ENCODE measurements at places on chromosomes 7 and 10.

GRCh38 chr7:50206453-50207250 is 97.9 kb upstream of the IKZF1 start:
- DNase-seq: peak; percentile 54

GRCh38 chr10:124733571-124734245 is 10.5 kb downstream of the FAM53B start:
- no peak for DNase-seq

- DNase-seq: no peak
Measured at GRCh38 chr7:134376693-134377092, 60.0 kb upstream of the SLC35B4 start.

DNA sequence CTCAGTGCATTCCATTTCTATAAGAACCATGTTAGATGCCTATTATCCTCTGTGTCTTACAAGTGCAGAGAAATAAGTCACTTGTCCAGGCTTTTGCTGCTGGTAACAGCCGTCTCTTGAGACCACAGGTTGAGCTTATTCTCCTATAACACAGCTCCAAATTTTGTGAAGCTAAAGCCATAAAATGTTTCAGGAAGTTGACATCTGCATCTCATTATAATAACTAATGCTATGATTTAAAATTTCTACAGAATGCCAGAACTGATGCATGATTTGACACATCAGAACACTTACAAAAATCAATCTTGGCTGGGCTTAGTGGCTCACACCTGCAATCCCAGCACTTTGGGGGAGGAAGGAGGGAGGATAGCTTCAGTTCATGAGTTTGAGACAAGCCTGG is 986.9 kb downstream of the TYW1 start:
- DNase-seq: no peak

- no peak for DNase-seq
Measured at GRCh38 chr10:30987463-30987862, 44.2 kb downstream of the ZNF438 start.

- DNase-seq: no peak
Measured at GRCh38 chr10:127952575-127952869, 45.6 kb downstream of the PTPRE start.

GRCh38 chr10:84392181-84392580 is 63.8 kb downstream of the CCSER2 start:
- no peak for DNase-seq

GRCh38 chr7:75962607-75963380 is 31.6 kb downstream of the TMEM120A start:
- no peak for DNase-seq

- no peak for DNase-seq
Measured at GRCh38 chr7:94045581-94045980, 41.4 kb upstream of the BET1 start.

DNA sequence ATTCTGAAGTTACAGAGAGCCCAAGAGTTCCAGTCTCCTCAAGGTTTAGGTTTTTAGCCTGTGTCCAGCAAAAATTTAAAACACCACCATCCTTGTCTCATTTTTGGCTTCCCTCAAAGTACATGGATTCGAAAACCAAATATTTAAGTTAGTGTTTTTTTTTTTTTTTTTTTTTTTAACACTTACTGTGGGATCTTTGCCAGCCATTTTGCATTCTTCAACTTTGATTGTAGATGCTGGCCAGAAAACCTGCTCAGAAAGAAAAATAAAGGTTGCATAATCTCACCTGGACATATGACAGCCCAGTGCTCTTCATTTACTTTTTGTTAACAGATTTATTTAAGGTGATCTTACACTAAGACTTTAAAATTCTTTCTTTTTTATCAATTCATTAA is 91.6 kb downstream of the SEMA3C start:
- no peak for DNase-seq

DNA sequence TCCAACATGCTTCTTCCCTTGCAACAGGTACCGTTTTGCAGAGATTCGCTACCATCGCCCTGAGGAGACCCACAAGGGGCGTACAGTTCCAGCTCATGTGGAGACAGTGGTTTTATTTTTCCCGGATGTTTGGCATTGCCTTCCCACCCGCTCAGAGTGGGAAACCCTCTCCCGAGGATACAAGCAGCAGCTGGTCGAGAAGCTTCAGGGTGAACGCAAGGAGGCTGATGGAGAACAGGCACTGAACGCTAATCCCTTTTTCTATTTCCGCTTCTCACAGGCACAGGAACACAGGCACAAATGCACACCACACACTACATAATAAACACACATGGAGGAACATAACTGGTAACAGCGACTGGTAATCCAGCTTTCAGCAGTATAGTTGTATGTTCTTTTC is 35.2 kb downstream of the CCAR1 start:
- no peak for DNase-seq

- DNase-seq: no peak
Measured at GRCh38 chr10:122152544-122152943, 118.6 kb upstream of the BTBD16 start.

DNA sequence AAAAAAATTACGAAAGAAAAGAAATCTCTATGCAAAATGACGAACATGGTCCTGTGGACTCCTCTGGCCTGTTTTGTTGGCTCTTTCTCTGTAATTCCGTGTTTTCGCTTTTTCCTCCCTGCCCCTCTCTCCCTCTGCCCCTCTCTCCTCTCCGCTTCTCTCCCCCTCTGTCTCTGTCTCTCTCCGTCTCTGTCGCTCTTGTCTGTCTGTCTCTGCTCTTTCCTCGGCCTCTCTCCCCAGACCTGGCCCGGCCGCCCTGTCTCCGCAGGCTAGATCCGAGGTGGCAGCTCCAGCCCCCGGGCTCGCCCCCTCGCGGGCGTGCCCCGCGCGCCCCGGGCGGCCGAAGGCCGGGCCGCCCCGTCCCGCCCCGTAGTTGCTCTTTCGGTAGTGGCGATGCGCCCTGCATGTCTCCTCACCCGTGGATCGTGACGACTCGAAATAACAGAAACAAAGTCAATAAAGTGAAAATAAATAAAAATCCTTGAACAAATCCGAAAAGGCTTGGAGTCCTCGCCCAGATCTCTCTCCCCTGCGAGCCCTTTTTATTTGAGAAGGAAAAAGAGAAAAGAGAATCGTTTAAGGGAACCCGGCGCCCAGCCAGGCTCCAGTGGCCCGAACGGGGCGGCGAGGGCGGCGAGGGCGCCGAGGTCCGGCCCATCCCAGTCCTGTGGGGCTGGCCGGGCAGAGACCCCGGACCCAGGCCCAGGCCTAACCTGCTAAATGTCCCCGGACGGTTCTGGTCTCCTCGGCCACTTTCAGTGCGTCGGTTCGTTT is 83.5 kb upstream of the SLF2 start:
- DNase-seq: no peak

GRCh38 chr10:86367152-86367951 is 757 bp upstream of the GRID1 start:
- no peak for DNase-seq

- no peak for DNase-seq
Measured at GRCh38 chr10:114009281-114009996, 34.2 kb upstream of the ADRB1 start.

GRCh38 chr7:159144758-159145489 is at the start of gene VIPR2:
Gene VIPR2, minus strand, starts transcription at chr7:159144867. Its CDS starts 96 bp downstream, at chr7:159144771.
- DNase-seq: no peak

DNA sequence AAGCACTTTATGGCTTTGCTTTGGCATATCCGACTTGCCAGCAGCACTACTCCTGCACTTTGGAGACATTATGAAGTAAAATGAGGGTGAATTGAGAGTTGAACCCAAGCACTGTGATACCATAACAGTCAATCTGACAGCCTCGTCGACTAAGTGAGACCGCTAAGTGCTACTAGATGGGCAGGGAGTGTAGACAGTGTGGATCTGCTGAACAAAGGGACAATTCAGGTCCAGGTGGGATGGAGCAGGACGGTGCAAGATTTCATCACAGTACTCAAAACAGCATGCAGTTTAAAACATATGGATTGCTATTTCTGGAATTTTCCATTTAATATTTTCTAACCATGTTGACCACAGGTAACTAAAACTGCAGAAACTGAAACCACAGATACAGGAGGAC is 20.8 kb upstream of the PRTFDC1 start:
- DNase-seq: no peak

DNA sequence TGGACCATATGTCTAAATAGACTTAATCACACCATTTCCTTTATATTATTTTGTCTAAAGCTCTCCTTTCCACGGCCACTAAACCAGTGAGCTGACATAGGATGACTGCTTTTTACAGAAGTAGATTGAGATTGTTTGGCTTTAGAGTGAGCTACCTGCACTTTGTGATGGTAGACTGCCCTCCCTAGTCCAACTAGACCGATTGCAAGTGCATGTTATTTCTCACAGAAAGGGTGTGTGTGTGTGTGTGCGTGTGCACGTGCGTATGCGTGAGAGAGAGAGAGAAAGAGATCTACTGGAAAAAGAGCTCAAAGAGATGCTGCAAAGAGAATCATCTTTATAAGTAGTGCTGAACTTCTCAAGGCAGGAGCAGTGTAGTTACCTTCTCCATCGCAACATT is 60.7 kb downstream of the VCL start:
- DNase-seq: no peak

- no peak for DNase-seq
Measured at GRCh38 chr10:5252177-5253037, 55.8 kb downstream of the AKR1C4 start.

DNA sequence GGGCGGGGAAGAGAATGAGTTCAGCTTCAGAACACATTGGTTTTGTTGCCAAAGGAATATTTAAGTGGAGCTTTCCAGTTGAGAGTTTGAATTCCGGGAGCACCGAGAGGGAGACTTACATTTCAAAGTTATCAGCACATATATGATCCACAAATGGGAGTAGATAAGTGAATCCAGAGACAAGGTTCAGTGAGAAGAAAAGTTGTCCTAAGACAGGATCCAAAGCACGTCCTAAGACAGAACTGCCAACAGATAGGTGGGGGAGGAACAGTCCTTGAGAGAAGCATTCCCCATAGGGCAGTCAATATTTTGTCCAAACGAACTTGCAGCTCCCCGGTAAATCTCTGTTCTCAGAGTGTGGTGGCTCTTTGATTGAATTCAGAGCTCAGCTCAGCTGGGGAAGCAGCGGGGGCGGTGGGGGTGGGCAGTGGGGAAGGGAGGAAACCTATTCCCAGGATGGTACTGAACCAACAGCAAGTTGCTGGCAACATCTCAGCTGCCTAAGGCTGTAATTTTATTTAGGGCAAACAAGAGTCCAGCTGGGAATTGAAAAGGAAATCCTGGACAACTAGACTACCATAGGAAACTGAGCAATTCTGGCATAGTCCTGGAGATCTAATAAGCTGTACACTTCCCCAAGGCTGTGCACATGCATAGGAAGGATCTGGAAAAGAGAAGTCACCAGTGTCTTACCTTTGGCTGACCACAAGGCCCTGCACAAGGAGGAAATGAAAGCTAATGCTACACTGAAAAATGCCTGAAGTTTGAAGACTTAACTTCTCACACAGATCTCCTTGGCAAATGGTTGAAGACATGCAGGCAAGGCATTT is 94.2 kb upstream of the CXCL12 start:
- no peak for DNase-seq

DNA sequence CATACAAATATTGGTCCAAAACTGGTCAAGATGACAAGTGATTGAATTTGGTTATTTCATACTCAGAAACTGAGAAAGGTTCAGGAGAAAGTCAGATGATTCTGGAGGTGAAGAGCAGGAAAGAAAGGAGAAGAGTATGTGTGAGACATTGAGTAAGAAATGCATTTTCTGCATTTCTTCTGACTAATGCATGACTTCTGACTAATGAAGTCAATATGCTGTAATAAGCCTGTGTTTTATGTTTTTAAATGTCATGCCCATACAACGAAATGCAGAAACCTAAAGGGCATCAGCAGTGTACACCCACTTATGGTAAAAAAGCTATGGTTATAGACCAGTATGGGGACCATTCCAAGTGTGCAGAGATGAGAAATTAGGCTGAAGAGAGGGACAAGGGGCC is 1227.8 kb upstream of the SORCS1 start:
- DNase-seq: no peak

DNA sequence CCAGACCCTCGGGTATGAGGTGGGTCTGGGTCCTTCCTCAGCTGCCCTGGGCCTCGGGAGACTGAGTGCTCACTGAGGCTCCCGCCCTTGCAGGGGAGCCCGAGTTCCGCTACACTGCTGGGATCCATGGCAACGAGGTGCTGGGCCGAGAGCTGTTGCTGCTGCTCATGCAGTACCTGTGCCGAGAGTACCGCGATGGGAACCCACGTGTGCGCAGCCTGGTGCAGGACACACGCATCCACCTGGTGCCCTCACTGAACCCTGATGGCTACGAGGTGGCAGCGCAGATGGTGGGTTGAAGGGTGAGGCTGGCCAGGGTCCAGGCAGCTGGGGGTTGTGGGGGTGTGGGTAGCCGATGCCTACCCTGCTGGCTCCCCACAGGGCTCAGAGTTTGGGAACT is 7.6 kb downstream of the AEBP1 start:
- DNase-seq: no peak

DNA sequence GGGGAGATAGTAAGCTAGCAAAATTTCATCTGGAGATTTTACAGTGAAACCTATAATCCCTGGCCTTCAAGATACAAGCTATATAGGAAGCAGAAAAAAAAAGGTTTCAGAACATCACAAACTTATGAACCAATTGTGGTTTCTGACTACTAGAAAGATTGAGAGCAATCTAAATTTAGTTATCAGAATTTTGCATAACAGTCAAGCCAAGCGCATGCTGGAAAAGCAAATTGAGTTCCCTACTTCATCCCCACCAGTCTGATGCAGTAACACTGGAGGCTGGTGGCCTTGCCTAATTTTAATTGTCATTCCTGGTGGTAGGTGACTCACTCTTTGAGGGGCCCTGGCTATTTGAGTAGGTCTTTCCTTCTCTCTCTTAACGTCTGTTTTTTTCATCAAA is 46.3 kb upstream of the ELMO1 start:
- DNase-seq: no peak

- no peak for DNase-seq
Measured at GRCh38 chr7:134723892-134724291, 55.5 kb upstream of the CALD1 start.

GRCh38 chr10:78215645-78216044 is 182.0 kb downstream of the RPS24 start:
- DNase-seq: no peak

DNA sequence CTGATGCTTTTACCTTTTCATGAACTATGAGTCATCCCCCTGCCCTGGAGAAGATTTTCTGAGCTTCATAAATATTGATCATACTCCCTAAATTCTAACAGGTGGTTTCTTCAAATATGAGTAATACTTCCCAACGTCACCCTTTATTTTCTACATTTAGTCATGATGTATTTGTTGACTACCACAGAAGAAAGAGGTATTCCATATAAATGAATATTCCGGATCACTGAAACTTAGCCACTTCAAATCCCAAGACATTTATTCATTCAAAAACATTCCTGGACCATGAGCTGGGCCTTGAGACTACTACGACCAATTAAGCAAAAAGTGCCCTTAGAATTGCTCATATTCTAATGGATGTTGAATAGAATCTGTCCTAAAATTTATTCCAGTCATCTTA is 395.8 kb upstream of the NPVF start:
- no peak for DNase-seq

Data from stimulated activated CD8-positive, alpha-beta memory T cell treated with anti-CD3 and anti-CD28 coated beads, Interleukin-12 subunit alpha, Interleukin-12 subunit beta, amount 100 ng/mL, for 1 hour (primary cell).